ENCODE measurements at places on chromosomes 4 and X.

DNA sequence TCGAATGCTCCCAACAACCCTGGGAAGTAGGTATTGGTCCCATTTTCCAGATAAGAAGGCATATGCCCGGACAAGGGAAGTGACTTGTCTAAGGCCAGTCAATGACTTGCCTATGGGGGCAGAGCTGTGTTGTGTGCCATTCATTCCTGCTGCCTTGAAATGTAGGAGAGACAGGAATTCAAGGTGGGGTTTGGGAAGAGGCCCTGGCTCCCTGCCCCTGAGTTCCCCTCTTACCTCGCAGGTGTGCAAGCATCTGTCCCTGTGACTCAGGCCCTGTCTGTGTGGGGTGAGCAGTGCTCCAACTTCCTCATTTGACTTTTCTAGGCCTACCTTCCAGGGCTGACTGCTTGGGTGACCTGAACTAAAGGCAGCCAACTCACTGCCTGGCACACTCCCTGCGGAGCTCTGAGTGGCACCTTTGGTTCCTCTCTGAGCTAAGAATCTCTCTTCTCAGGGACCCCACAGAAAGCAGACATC is 5.1 kb downstream of the EFNB1 start:
- DNase-seq = no peak

- DNase-seq = no peak
These were observed 368.4 kb downstream of the PRDM5 start for GRCh38 chr4:120554086-120554485.

GRCh38 chr4:155745984-155746383 is 12.8 kb upstream of the GUCY1B1 start:
- DNase-seq = no peak

GRCh38 chr4:2827071-2827873 is 16.4 kb upstream of the ADD1 start:
- no peak for DNase-seq

- no peak for DNase-seq
These were observed 207.5 kb upstream of the FTHL17 start for GRCh38 chrX:31279359-31279758.

GRCh38 chr4:159765382-159765781 is 662.5 kb downstream of the RAPGEF2 start:
- no peak for DNase-seq

- DNase-seq = no peak
These were observed 851 bp downstream of the SFRP2 start for GRCh38 chr4:153788051-153788412.

- DNase-seq = no peak
These were observed 34.4 kb upstream of the ANXA3 start for GRCh38 chr4:78517050-78517652.

All from activated CD4-positive, alpha-beta T cell treated with anti-CD3 and anti-CD28 coated beads, Interleukin-2, amount 50 U/mL, for 24 hours (primary cell).